ENCODE measurements at places on chromosomes 2 and 18. TPM values are rescaled to one million over a fixed set of nuclear protein-coding genes. Genes with fewer than 3 reads are reported as not detected.

NUP35 gene
- 32.8 TPM for total RNA-seq

GRCh38 chr18:8747440-8747937 lies 42.1 kb downstream of the MTCL1 start:
- no peak for DNase-seq

RAMP1 gene
- total RNA-seq: 461 TPM

GRCh38 chr2:188181067-188181838 lies 110.4 kb upstream of the GULP1 start:
- no peak for DNase-seq

- DNase-seq: no peak
These were observed 46.5 kb downstream of the UNC50 start for GRCh38 chr2:98654699-98655495.

DNA sequence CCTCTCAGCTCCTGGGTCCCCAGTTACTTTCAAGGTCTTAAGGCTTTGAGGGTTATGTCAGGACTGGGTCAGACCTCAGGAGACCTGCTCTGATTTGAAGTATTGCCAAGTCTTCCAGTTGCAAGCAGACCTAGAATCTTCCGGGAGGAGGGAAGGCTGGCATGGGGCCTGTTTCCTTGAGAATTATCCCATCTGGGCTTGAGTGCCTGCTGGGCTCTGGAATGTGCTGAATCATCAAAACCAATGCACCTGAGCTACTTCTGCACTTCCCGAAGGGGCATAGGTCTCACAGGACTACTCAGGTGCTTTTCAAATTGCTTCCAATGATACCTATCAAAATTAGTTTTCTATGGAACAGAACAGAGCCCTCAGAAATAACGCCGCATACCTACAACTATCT lies 327.3 kb downstream of the XIRP2 start:
- DNase-seq: no peak

DNA sequence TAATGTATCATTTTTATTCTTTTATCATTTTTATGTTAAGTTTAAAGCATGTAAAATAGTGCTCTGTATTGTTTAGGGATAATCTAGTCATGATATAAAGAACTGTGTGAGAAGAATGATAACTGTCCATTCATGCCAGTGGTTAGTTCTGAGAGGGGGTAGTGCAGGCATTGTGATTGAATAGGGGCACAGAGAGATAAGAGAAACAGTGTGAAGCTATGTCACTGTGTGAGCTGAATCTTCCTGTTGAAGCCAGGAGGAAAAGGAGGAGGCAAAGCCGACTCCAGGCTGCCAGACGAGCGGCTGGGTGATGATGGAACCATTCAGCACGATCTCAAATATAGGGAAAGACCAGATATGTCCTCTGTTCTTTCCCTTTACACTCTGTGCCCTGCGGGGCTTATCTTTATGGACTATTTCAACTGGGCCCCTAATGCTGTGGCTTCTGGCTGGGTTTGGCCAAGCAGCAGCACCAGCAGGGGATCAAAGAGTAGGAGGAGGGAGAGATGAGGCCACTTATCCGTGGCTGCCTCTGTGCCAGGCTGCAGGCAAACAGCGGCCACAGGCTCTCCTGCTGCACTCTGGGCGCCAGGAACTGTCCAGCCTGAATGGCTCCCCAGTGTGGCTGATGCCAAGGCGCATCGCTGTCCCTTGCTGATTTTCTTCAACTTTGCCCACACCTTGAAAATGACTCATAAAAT lies 128.0 kb downstream of the SPP2 start:
- DNase-seq: no peak

DNA sequence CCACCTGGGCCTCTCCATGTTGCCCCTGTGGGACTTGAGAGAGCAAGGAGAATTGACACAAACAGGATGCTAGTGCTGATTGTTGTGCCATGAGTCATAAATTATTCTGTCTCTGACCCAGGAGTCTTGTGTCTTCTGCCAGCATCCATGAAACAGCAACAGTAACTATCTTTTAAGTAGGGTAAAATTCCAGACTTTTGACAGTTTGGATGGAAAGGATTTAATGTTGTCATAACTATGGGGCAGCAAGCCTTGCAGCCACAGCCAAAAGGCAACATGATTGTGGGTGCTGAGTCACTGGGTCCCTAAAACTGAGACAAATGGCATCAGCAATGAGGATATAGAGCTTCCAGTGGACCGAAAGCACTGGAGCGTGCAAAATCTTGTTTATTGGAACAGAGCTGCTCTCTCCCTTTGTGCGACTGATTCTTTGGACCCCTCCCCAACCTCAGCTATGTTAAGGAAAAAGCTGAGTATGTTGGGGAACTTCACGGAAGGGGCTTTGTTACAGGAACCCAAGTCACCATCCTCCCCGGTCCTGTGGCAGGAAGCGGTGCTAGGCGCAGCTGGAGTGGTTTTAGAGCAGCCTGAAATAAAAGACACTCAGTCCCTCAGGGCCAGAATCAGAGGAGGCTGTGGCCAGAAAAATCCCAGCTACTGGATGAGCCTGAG lies 9.6 kb upstream of the ITPRIPL1 start:
- DNase-seq: no peak

NLRC4 gene
- 1.5 TPM for total RNA-seq

GRCh38 chr2:194252127-194252526 lies 1404.9 kb upstream of the SLC39A10 start:
- no peak for DNase-seq

- no peak for DNase-seq
These were observed 388.2 kb downstream of the MTX2 start for GRCh38 chr2:176657393-176657792.

GRCh38 chr2:128159437-128159836 lies 68.4 kb downstream of the UGGT1 start:
- DNase-seq: no peak

DNA sequence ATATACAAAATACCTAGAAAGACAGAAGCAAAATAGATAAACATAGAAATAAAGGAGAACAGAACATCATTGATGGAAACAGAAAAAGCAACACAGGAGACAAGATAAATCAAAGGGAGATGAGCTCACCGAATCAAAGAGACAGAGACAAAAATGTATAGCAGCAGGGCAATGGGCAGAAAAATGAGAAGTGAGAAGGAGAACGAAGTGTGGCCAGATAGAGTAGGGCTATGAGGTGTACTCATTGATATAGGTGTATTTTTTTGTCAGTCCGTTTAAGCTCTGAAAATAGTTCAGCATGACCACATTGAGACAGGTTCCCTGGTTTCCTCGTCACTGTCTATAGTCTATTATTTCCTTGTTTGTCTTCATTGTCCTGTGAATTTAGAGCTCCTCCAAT lies 55.1 kb downstream of the SP100 start:
- DNase-seq: no peak

DNA sequence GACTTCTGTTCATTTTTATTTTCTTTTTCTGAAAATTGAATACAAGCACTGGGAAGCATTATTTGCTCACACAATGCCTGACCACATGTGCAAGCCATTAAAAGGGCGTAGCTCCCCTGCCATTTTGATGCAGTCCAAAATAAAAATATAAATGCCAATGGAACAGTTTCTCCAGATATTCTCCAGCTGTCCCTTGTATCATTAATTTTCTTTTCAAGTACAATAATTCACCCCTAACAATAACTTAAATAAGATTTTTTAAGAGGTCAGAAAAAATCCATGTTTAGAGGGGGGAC lies 168.0 kb downstream of the TMEFF2 start:
- no peak for DNase-seq

GRCh38 chr18:2515908-2516625 lies 55.2 kb downstream of the METTL4 start:
- no peak for DNase-seq

DNA sequence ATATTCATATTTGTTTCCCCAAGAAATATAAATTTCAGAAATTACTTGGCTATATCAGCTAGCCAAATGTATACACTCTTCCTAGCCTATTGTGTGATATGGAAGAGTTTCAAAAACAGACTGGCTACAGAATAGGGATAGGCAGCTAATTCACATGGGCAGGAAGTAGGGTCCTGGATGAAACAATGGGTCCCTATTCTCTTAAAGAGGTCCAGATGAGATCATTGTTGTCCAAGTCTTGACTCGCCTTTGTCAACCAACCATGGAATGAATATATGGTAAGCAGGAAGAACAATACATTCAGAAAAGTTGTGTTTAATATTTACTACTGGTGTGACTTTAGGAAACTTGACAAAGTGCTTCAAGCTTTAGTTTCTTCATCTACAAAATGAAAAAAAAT lies 319.9 kb downstream of the NBAS start:
- no peak for DNase-seq

SEMA4F gene
- 14.5 TPM for total RNA-seq

Measured in uterus (tissue), 4 donors.